ENCODE measurements at places on chromosomes 1 and 21.

DNA sequence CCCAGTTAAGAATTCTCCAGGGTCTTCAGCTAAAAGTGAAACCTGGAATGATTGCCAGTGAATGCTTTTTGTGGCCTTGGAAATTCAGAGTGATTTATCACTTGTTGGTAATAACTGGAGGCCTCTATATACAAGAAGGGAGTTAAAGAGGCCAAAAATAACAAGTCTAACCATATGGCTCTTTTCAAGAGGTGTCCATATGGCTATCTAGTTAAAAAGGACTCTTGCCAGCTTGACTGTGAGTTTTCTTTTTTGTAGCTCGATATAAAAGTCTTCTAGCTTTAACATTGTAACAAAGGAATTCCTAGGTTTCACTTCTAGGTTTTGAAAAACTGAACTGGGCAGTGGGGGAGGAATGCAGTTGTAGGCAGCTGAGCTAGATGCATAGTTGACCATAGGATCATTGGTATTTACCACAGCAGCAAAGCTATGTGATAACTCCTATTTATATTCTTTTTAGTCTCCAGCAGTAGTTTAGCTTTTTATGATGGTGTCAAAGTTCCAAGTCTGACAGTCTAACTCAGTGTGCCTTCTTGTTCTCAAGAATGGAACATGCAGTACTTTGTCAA is 44.4 kb downstream of the CACHD1 start:
- DNase-seq, result no peak

GRCh38 chr21:46608672-46609111 is 3.8 kb upstream of the S100B start:
- no peak for DNase-seq

DNA sequence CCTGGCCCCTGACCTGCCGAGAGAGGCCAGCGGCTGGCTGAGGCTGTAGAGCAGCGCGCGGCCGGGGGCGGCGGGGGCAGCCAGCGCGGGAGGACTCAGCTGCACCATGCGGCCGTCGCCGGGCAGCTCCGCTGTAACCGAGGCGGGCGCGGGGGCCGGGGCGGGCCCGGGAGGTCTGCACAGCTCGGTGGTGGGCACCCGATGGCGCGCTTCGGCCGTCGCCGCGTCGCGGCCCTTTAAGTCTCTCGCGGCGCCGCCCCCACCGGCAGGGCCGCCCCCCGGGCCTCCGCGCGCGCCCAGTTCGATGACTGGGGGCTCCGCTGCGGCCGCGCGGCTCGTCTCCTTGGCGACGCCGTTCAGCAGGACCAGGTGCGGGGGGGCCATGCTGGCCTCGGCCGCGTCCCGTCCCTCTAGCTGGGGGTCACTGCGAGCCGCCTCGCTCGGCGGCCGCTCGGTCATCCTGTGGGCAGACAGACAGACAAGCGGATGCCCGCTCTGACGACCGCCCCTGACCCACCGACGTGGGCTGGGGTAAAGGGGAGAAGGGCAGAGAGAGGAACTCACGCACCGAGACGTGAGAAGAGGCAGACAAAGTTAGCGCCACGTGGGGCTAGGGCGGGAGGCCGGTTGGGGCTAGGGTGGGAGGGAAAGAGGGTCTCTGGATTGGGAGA is 6.5 kb downstream of the TAL1 start:
- no peak for DNase-seq

GRCh38 chr1:240207073-240207709 is 115.5 kb downstream of the FMN2 start:
- DNase-seq, result no peak

- no peak for DNase-seq
Observed at GRCh38 chr1:89041119-89041641, 18.5 kb upstream of the GBP3 start.

DNA sequence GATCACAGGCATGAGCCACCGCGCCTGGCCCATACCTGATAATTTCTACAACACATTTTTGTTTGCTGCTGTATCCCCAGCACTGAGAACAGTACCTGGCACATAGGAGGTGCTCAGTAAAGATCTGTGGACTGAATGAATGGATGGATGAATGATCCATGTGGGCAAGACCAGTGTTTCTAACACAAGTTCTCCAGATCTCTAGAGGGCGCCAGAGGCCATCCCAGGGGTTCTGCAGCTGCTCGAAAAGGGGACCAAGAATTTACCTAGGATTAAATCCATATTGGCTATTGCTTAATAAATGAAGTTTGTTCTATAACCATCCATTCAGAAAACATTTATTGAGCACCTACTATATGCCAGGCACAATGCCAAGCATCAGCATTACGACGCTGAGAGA is 167.7 kb downstream of the ACTL8 start:
- peak; percentile 95 for DNase-seq

DNA sequence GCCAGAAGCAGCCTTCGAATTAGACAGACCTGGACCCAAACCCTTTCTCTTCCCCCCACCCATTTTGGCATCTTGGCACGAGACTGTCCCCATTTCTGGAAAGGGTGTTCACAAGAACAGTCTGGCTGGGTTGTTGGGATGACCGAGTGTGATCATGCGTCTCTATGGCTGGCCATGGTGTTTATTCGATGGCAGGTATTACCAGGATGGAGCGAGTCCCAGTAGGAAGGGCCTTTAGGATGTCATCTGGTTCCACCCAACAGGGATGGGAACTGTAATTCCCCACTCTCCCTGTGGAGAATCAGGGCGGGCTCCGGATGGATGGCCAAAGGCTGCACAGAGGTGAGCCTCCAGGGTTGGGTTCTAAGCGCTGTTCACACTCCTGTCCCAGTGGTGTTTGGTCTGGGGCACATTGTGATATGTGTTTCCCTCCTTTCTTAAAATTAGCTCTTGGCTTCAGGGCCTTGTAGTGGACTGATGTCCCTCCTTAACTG is 33.4 kb upstream of the ATP5PO start:
- DNase-seq, result no peak

Measured in posterior cingulate gyrus (tissue), 11 donors.